ENCODE measurements at places on chromosomes 16 and 17. TPM values are rescaled to one million over a fixed set of nuclear protein-coding genes. Genes with fewer than 3 reads are reported as not detected.

DNA sequence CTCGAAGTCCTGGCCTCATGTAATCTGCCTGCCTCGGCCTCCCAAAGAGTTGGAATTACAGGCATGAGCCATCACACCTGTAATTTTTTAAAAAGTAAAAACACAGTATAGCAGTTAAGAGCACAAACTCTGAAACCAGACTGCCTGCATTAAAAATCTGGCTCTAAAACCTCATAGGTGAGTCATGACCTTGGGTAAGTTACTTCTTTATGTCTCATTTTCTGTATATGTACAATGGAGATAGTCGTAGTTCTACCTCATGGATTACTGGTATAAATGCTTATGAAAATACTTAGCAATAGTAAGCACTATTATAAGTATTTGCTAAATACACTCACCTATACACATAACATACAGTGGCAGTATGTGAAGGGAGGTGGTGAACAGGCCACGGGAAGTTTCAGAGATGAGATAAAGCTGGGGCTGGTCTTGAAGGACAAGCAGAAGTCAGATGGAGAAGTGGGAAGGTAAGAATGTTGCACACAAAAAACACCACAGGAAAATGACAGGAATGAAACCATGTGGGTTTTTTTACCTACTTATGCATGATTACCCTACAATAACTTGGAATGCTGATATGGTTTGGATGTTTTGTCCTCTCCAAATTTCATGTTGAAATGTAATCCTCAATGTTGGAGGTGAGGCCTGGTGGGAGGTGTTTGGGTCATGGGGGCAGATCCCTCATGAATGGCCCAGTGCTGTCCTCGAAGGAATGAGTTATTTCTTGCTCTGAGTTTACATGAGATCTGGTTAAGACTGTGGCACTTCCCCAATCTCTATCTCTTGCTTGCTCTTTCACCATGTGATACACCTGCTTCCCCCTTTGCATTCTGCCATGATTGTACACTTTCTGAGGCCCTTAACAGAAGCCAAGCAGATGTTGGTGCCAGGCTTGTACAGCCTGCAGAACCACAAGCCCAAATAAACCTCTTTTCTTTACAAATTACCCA, 33.9 kb downstream of the ZNF652 start:
- no peak for DNase-seq
- no peak overlapping the region for H3K27ac ChIP-seq
- peaks cover 7% of the 10 kb centered on the region for H3K4me1 ChIP-seq
- H3K27me3 ChIP-seq, result no peaks in the 10 kb centered on the region
- peaks cover 1% of the 10 kb centered on the region for H3K36me3 ChIP-seq

- no peaks in the 10 kb centered on the region for H3K27me3 ChIP-seq
- DNase-seq, result no peak
- H3K27ac ChIP-seq, result no peak overlapping the region
- H3K4me3 ChIP-seq, result no peak overlapping the region
Measured at GRCh38 chr17:65514082-65514481, 47.4 kb downstream of the AXIN2 start.

- peaks cover 13% of the 10 kb centered on the region for H3K4me1 ChIP-seq
- no peak overlapping the region for H3K4me3 ChIP-seq
- no peaks in the 10 kb centered on the region for H3K27me3 ChIP-seq
- peaks cover 7% of the 10 kb centered on the region for H3K36me3 ChIP-seq
- H3K27ac ChIP-seq, result no peak overlapping the region
- no peak for DNase-seq
Measured at GRCh38 chr17:12987120-12987519, 30.7 kb downstream of the ELAC2 start.

Gene CSH1
- total RNA-seq, result not detected
